ENCODE measurements at places on chromosomes 4 and X.

GRCh38 chrX:52983321-52984000 is 25.1 kb upstream of the FAM156A start:
- DNase-seq, result no peak

DNA sequence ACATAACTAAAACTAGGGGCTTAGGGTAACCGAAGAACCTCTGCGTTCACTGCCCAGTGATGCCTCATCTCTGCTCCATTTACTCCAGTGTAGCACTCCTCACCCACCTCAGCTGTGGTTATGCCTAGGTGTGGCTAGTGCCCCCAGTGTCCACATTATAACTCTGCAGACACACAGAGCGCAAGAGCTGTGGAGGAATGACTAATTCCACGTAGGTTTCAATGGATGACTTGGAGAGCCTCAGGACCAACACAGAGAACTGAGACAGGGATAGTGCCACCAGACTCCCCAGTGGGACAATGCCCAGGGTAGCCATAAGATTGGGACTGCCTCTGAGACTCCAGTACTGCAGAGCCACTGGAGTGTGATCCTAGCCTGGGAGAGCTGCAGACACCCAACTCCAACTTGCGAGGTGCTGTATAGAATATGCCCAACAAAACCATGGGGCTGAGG is 542.4 kb upstream of the DIPK2B start:
- no peak for DNase-seq

GRCh38 chr4:150173432-150173861 is 95.2 kb downstream of the DCLK2 start:
- no peak for DNase-seq

DNA sequence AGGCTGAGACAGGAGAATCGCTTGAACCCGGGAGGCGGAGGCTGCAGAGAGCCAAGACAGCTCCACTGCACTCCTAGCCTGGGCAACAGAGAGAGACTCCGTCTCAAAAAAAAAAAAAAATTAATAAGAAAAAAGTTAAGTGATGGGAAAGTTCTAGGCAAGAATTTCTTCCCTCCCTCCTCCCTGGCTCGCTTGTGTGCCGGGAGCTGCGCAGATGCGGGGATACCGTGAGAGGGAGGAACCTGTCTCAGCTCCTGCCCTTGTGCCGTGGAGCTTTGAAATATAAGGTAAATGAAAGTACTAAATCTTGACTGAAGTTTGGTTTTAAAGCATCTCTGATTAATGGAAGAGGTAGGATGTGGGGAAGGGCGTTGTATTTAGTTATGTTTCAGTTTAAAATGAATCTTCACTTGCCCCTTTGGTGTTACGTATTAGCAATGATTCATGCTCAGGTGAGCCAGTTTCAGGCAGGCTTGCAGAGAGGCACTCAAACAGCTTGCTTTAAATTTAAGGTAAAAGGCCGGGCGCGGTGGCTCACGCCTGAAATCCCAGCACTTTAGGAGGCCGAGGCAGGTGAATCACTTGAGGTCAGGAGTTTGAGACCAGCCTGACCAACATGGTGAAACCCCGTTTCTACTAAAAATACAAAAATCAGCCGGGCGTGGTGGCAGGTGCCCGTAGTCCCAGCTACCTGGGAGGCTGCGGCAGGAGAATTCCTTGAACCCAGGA is 1.4 kb upstream of the UFSP2 start:
- no peak for DNase-seq

DNA sequence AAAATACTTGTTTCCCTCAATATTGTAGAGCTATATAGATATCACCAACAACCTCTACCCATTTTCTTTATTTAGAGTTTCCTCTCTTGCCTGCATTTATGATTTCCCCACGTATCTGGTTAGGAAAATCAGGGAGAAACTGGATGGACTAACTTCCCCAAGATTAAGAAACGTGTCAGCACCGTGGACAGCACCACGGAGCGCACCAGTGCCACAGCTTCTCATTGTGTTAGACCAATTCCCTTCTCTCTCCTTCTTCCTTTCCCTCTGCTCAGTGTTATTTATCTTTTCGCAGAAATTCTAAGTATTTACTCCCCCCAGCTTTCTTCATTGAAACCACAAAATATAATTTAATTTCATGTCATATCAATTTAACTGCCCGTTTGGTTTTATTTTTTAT is 568.6 kb upstream of the BOD1L1 start:
- DNase-seq, result no peak

DNA sequence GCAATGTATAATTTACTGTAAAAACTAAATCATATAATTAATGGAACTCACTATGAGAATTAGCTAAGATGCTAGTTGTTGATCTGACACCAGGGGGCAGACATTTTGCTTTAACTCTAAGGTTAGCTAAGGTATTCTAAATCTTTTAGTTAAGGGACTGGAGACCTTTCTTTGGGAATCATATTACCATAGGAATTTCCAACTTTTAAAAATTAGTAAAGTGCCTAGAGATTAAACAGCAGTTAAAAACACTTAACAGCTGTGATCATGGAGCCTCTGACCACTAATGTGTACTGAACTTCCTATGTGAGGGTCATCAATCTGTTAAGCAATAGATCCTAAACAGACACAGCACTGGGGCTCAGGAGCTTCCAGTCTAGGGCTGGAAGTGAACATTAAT is 226.6 kb downstream of the NSUN7 start:
- no peak for DNase-seq

DNA sequence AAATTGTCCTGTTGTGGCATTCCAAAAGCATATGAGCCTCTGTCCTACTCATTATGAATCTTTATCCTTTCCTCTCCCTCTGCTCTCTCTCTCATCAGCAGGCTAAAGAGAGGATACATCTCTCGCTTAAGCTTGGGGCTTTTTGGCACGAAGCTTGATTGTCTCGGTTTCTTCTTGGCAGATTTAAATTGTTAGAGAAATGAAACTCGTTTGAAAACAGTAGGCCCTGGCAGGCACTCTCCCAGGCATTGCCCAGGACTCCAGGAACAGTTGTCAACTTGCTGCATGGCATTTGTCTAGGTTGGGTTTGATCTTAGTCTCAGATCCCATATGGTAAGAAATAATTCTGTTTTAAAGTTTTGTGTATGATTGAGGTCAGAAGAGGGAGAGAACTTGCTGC is 35.5 kb downstream of the NAA11 start:
- no peak for DNase-seq

Measured in T follicular helper cell (primary cell).